Fibroblast of skin of back (primary cell): ENCODE measurements at places on chromosomes 12 and 14.

- DNase-seq, result no peak
Observed at GRCh38 chr14:56858422-56858821, 48.1 kb upstream of the OTX2 start.

DNA sequence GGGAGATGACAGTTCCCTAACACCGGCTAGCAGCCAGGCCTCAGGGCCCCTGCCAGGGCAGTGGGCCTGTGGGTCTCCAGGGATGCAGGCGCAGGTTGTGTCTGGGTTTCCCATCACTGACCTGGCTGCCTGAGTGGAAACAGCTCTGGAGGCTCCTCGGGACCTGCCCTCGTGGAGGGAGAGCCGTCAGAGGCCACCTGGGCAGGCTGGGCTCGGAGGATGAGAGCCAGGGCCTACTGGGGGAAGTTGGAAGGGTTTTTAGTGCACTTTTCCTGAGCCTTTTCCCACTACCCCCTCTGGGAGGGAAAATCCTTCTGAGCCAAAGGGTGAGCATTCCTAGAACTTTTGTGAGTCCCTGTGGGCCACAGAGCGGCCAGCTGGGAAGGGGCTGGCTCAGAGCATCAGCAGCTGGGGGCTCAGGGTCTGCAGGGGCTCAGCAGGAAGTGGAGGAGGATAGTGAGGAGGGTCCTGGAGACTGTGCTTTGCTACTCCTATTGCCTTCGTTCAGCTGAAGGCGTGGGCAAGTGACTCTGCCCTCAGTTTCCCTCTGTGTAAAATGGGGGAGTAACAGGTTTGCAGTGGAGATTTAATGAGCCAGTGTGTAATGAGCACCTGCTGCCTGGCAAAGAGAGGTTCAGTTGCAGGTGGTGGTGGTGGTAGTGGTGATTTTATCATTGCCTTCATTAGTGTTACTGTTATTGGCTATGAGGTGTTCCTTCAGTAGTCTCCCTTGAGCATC, 1.8 kb downstream of the SH2B3 start:
- DNase-seq, result peak; percentile 18

GRCh38 chr14:33505963-33506329, 444.9 kb downstream of the EGLN3 start:
- no peak for DNase-seq

GRCh38 chr12:27142101-27142721, 59.8 kb upstream of the C12orf71 start:
- peak; percentile 78 for DNase-seq

DNA sequence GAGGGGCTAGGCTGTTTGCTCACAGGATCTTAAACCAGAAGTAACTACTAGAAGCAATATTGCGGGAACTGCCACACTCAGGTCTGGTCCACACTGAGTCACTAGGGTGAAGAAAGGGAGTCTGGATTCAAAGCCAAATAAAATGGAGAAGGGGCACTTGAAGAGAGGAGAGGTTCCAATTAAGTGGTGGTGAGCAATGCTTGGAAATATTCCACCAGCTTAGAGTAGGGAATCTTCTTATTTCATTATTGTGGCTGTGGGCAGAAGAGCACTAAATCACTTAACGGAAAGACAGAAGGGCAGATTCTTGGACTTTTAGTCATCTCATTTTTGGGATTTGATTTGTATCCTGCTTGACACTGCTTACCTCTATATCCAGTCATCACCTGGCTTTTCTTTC, 48.6 kb upstream of the PPP1R12A start:
- DNase-seq, result peak; percentile 95

DNA sequence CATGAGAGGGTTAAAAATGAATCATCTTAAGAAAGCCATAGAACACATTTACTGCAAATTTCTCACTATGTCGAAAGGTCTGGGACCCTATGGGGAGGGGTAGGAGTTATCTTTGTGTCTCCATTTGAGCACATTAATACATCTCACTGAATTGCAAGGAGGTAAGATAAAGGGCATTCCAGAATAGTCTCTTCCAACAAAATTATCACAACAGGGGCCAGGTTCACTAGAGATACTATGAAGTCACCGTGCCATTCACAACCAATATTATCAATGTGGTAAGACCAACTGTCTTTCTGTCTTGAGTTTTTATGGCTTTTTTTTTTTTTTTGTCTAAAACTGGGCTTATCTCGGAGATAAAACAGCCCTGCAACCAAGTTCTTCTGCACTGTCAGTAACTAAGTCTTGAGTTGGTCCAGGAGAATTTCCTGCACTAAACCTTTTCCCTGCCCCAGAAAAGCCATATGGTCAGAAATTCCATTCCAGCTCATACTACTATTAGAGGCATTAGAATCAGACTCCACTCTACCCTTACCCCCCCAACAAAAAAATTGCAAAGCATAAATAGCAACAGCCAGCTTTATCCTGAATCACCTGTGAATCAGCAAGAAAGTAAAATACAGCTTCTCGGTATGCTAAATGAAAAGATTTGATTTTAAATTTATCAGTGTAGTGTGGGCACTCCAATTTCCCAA, 79.7 kb downstream of the PTPRR start:
- peak; percentile 27 for DNase-seq

DNA sequence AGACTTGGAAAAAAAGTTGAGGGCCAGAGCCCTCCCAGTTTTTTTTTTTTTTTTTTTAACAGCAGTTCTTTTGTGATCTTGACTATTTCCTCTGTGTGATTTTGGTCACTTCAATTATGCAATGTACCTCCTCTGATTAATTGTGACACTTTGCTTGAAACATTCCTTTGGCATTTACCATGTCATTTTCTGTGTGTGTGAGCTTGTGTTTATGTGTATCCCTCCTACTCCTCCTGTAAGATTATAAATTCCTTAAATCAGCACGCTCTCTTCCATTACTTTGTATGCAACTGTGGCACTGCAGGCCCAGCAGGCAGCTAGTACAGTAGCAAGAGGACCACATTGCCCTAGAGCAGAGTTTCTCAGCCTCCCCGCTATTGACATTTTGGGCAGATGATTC, 33.2 kb upstream of the GALNT16 start:
- peak; percentile 5 for DNase-seq

DNA sequence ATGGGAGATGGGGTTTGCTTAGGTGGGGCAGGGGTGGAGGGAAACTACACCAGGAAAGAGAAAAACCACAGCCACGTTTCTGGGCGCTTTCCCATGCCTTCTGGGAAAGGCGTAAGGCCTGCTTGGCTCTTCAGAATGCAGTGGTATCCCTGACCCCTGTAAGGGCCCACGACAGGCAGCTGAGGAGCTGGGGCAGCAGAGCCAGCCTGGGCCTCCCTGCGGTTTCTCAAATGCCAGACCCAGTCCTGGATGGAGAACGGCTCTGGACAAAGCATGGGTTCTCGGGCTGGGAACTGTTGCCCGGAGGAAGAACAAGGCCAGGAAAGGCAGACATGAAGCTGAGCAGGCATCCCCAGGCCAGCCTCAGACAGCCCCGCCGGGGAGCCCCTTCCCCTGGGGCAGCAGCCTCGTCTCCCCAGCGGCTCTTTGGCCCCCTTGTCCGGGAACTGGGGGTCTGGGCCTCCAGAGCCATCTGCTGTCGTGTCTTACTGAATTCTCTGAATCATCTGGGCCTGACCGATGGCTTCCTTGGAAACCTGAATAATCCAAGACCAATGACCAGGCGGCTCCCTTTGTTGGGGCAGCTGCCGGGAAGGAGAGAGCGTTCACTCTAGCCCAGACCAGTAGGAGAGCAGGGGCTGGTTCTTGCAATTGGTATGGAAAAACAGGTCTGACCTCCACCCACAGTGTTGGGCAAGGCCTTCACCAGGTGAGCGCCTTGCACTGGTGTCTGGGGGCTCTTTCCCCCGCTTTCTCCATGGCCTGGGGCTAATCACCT, 64.0 kb upstream of the RIN3 start:
- no peak for DNase-seq

DNA sequence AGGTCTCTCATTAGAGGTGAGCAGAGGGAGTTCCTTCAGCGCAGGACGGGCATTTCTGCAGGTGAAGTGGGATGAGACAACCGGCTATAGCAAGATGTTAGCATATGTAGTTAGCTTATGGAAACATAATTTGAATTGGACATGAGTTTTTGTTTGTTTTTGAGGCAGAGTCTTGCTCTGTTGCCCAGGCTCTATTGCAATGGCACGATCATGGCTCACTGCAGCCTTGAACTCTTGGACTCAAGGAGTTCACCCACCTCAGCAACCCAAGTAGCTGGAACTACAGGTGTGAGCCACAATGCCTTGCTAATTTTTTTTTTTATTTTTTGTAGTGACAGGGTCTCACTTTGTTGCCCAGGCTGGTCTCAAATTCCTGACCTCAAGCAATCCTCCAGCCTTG, 69.2 kb downstream of the RCOR1 start:
- DNase-seq, result no peak

GRCh38 chr14:92470811-92471210, 42.8 kb upstream of the RIN3 start:
- no peak for DNase-seq

DNA sequence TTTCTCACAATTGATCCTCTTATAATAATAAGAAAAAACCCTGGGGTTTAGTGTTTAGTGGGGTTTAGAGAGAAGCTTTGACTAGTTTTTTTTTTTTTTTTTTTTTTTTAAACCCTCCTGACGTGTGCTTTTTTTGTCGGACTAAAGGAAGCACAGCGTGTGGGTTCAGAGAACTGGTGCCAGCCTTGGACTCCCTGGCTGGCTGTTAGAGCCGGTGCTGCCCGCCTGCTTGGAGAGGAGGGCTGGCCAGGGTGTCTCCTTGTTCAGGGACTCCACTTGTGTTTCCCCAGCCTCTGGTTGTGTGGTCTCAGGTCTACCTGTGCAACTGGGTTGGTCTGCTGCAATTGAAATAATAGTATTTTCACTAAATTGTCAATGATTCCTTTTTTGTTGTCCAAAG, 54.1 kb upstream of the ASPG start:
- no peak for DNase-seq

DNA sequence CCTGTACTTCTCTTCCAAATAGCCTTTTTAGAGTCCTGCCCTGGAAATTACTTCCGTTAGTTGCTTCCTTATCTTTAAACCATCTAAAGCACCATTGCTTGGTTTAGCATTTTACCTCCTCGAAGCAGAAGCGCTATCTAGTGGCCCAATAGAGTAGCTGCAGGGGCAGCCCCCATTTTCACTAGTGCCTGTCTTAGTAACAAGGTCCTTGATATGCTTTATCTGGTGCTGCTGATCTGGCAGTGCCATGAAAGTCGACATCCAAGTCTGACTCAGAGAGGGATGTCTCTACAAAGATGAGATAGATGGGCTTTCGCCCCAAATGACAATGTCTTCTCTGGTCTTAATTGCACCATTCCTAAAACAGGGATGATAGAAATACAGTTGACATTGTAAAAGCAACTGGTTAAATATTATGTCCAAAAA, 25.0 kb upstream of the CIT start:
- peak; percentile 51 for DNase-seq

DNA sequence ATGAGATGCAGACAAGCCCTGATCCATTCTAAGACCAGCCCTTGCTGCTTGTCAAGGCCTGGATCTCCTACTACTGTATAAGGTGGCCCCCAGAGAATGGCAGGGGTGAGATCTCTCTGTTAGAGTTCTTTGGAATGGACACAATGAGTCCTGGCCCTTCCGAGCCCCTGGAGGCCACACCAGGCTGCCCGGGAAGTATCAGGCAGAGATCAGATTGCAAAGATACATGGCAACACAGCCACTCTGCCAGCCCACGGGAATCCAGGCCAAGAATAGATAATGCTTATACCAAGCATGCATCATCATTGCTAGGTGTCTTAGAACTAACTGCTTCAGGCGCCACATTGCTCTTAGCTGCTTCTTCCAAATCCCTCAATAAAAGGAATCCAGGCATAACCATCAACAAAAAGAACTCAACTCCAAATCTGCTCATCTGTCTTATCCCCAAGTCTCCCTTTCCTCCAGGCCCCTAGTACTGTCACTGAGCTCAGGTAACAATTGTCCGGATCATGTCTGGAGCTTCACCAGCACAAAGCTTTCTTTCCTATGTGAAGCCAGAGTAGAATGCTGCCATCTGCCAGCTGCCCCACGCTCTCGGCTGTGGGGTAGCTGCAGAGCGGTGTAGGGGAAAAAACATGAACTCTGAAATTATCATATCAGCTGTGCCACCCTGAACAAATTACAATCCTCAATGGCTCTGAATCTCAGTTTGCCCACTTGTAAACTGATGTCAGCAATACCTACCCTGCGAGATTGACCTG, 5.5 kb upstream of the VASH1 start:
- DNase-seq, result no peak

GRCh38 chr14:100568998-100569733, 18.1 kb downstream of the BEGAIN start:
- DNase-seq, result no peak

- DNase-seq, result no peak
Observed at GRCh38 chr12:22600181-22600580, 24.8 kb upstream of the ETNK1 start.

- peak; percentile 97 for DNase-seq
Observed at GRCh38 chr14:51576117-51576430, 75.6 kb upstream of the FRMD6 start.

GRCh38 chr12:5987573-5987972, 42.5 kb upstream of the ANO2 start:
- no peak for DNase-seq

- DNase-seq, result no peak
Observed at GRCh38 chr12:112236386-112236785, 111.0 kb downstream of the TRAFD1 start.

DNA sequence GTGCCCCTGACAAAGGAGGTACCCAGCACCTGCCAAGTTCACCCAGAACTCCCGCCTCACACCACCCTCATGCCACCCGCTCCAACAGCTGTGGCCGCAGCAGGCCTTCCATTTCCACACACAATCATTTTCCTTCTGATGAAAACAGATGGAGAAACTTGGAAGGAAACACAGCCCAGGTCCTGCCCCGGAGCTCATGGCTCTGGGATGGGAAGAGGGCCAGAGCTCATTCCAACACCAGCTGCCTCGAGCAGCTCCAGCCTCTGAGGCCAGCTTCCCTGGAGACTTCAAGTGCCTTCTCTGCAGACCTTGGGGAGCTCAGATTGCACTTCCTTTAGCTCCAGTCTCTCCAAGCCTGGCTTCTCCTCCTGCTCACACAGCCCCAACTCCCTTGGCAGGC, 55.1 kb upstream of the CMKLR1 start:
- DNase-seq, result peak; percentile 14

DNA sequence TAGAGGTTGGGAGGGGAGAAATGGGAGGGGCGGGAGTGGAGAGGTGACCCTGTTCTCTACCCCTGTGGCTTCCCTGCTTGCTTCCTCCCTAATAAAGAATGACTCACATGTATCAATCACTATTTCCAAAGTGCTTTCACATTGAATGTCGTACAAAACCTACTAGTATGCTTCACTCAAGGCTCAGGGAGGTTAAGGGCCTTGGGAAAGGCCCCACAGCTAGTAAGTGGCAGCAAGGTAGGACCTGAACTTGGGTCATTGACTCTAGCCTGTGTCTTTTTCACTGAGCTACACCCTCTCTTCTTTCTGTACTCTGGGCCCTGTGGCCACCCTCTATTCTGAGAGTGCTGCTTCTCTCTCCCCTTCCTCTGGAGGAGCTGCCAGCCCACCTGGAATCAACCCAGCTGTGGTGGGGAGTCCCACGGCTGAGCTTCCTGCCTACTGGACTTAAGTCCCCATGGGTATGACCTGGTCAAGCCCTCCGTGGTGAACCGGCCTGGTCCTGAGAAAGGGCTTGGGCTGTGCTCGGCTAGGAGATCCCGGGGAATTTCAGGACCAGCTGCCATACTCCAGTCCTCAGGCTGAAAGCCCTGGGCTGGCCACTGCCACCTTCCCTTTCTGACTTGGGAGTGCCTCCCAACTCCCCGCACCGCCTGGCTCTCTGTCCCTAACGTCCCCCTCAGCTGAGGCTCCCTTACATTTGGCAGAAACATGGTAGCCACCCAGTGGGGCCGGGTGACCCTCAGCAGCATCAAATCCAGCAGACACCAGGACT, 13.0 kb downstream of the SLC48A1 start:
- no peak for DNase-seq
